ENCODE measurements at places on chromosomes 4 and X.

DNA sequence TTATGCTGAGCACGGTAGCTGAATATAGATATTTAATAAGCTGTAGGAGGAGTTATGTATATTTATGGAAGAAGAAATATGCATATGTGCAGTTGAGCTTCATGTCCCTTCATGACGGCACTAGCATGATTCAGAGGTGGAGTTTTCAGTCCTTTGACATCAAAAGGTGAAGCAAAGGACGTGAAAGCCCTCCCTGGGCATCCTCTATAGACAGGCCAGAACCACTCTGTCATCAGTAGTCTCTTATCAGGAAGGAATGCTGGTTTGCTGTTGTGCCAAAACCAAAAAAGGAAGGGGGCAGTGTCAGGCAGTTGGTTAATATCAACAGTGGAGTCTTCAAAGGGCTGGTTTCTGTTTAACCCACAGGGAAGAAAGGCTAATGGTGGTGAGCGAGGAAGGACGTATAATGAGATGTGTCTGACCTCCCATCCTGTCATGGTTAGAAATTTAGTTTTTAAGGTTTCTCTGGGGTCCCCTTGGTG lies 23.5 kb upstream of the IL2 start:
- no peak for DNase-seq

GRCh38 chrX:41090568-41091238 lies 5.5 kb downstream of the USP9X start:
- DNase-seq, result no peak

GRCh38 chr4:33323393-33323792 lies 2603.2 kb downstream of the PCDH7 start:
- DNase-seq, result no peak

DNA sequence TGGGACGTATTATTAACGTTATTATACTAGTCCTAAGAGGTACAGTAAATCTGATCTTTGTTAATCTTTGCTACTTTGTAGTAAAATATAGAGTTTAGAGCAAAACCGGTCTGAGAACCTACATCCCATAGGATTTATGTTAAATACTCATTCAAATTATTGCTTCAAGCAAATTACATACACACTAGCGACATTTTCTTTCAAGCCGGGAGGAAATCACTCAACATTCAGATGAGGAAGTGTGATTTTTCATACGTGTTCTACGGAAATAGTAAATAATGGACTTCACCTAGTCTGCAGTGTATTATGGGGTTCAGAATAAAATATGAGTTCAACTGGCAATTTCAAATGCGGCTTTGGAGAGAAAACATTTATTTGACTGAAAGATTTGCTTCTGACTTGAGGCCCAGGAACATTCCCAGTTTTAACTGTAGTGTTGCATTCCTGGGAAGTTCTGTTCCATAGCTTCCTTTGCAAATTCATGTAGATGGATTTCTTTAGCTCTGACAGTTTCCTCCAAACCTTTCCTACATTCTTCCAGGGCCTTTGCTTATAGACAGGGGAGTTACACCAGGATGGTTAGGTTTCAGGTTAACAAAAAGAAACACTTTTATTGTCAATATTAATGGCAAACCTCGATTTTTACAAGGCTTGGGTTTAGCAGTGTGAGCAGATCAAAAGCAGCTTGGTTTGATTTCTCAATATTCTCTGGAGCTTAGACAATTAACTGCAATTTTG lies 5.3 kb upstream of the HAND2 start:
- DNase-seq, result no peak

- no peak for DNase-seq
Measured at GRCh38 chr4:186204686-186205085, 13.3 kb downstream of the CYP4V2 start.

GRCh38 chrX:41029332-41029731 lies 55.9 kb upstream of the USP9X start:
- DNase-seq, result no peak

- DNase-seq, result no peak
Measured at GRCh38 chr4:119692001-119692400, 63.4 kb upstream of the PDE5A start.

DNA sequence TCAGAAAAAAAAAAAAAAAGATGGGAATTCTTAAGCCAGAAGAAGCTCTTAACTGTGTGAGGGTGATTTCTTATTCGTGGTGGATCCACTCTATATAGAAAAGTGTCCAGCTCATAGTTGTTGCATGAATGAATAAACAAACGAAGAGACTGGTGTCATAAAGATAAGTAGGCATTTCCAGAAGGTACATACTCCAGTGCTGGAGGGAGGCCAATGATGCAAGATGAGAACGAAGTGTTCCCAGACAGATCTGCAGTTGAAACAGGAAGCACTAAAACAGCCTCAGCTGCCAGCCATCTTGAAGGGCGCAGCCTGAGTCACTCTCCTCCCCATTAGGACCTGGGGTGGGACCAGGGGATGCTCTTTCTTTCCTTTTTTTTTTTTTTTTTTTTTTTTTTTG lies 47.4 kb upstream of the HOPX start:
- no peak for DNase-seq

DNA sequence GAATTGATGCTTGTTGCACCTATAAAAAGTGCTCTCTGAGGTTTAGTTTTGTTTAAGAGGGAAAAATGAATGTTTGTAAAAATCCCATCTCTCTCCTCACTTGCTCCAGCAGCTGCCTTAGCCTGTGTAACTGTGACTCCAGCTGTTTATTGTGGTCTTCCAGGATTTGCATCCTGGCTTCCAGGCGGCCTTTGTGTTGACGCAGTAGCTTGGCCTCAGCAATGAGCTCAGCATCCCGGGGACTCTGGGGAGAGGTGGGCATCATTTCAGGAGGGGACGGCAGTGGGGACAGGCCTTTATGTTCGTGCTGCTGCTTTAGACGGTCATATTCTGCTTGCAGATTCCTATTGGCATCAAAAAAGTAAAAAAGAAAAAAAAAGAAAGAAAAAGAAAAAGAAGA lies 75.3 kb upstream of the FTHL17 start:
- no peak for DNase-seq

DNA sequence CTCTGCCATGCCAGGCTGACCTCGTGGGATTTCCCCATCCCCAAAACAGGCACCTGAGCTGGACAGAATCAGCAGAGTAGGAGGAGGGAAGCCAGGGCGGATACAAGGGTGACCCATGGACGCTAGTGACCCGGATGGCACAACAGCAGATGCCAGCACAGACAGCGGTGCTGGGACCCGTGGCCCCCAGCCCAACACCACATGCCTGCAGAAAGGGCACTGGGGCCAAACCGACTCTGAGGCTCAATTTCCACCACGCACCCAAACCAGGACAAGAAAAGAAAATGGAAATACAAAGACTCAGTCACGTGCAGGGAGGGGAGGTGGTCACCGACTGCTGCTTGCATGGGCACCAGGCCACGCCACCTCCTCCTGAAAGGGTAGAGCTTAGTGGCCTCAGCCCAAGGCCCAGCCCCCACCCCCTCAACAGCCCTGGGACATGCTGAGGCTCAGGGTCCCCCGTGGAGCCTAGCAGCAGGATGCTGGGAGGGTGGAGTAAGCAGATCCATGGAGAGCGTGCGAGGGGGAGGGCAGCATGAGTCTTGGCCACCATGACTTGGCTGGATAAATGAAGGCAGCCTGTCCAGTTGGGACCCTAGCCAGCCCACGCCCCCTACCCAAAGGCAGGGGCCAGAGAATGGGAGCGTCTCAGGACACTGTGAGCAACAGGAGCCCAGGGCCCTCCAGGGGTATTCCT lies 47.7 kb downstream of the C4orf50 start:
- no peak for DNase-seq

GRCh38 chr4:124066595-124066994 lies 645.9 kb downstream of the ANKRD50 start:
- no peak for DNase-seq

- no peak for DNase-seq
Measured at GRCh38 chr4:151853034-151853433, 92.2 kb upstream of the GATB start.

DNA sequence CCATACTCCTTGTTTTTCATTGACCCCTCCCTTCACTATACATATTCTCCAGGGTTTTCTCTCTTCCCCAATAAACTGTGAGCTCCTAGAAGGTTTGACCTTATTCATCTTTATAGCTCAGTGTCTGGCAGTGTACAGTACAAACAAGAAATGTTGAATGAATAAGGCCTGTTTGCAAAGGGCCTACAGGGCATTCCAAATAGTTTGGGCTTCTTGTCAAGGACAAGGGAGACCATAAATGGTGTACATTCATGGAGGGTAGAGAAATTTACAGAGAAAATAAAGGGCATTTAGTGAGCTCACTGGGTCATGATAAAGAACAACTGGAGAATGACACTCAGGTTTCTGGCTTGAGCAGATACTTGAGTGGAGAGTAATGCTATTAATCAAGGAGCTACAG lies 47.5 kb upstream of the EIF1AX start:
- DNase-seq, result no peak

GRCh38 chrX:153775293-153776119 lies 5.3 kb upstream of the SRPK3 start:
- DNase-seq, result no peak

DNA sequence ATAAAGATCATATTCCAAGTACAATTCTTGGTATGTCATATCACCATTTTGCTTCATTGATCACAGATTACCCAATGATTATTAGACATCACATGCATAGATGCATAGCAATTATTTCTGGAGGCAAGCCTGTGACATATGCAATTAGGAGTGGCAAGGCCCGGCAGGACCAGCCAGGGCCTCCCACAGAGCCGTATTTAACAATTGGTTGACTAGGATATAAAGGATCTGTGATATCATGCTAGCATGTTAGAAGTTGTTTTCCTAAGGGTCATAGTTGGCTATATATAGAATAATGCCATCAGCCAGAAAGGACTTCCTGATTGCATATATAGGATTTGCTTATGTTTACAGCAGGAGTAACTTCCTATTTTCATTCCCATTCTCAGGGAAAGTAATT lies 103.5 kb upstream of the OTUD4 start:
- DNase-seq, result peak; percentile 28

DNA sequence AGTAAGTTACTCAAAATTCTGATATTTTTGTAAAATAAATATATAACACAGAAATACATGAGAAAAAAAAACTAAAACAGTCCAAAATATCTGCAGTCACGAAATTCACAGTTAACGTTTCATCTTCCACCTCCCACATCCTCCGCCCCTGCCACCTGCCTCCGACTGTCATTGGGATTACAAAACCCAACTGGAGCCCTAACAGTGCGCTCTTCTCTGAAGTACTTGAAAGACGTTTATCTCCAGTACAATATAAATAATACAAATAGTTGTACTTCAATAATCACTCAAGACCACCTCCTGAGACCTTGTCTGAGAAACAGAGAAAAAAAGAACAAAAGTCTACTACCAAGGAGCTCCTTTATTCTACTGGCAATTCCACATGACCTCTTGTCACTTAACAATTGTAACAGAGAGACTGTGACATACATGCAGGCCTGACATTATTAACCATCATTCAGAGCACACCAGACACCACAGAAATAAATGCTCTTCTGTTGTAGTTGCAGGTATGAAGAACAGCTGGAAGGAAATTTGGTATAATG lies 280.6 kb downstream of the PPP3CA start:
- no peak for DNase-seq

DNA sequence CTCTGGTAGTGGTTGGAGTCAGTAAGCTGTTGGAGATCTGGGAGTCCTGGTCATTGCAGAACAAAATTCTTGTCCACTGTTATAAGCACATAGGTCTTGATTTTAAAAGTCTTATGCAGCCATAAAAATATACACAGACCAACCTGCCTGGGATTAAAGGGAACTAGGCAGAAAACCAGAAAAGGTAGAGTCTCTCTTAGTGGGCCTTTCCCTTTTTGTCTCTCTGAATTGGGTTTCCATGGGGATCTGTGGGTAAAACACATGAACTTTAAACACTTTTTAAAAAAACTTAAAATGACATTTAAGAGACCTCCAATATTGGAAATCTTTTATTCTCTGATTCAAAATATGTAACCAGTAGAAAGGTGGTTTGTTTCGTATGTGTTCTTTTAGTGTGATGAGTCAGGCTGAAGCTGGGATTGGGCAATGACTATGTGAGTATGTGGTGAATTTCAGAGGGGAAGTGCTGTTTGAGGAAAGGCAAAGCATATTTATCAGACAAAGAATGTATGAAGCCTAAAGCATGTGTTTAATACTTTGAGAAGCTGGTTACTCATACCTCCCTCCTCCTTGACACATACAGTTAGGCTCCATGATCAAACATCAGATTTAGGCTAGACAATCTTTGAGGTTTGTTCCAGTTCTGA lies 29.6 kb downstream of the SLC16A2 start:
- no peak for DNase-seq
